G401 (cell line): ENCODE measurements at places on chromosomes 2 and 18.

DNA sequence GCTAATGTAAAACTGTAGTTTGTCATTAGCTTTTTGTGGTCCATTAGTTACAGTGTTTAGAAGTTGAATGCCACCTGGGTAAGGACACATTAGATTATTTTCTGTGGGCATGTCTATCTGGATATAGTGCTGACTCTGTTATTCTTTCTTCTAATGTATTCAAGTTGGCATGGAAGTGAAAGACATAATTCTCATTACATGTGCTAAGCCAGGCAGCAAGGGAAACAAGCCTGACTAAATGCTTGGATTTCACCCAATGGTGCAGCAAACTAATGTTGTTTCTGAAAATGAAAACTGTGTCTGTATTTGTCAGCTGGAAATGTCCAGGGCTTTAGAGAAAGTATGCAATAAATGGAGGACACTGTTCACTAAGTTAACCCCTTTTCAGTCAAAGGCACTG, 100.7 kb downstream of the NUP35 start:
- no peak for DNase-seq

DNA sequence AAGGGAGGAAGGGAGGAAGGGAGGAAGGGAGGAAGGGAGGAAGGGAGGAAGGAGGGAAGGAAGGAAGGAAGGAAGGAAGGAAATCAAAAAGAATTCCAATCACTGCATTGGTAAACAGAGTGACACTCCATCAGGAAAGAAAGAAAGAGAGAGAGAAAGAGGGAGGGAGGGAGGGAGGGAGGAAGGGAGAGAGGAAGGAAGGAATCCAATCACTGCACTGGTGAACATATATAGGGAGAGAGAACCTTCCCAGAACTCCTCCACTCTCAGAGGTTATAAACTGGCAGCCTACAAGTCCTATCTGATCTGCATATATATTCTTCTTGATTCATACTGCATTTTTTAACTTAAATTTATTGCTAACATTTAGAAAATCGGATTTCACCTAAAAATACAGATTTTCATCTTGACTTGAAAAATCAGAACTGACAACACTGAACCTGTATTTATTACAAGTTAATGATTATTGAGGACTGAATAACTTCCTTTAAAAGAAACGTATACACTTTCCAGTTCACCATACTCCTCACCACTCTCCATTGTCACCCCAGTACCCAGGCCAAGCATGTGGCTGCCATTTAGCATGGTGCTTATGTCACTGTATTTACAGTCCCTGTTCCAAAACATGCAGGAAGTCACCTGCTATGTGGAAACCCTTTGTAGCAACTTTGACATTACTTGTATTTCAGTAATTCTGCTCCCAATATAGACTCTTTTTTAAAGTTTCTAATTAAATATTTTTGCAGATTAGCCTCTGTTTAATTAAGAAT, 83.5 kb downstream of the ANTXR1 start:
- DNase-seq: no peak

- no peak for DNase-seq
These were observed 63.7 kb downstream of the IL1R2 start for GRCh38 chr2:102055346-102055990.

DNA sequence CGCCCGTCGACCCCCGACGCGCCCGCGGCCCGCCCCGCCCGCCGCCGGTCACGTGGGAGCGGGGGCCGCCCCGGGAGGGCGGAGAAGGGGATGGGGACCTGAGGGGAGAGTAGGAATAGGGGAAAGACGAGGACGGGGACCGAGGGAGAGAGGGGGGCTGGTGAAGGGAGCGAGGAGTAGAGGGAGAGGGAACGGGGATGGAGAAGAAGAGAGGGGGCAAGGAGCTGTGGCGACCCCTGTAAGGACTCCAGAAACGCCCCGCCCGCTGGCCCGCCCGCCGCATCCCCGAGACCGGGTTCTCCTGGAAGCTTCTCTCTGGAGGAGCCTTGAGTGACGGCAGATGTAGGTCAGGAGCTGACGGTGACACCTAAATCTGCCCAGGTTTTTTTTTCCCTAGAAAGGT, 615 bp downstream of the ADNP2 start:
- DNase-seq: peak; percentile 54

- no peak for DNase-seq
These were observed 276.4 kb upstream of the HS6ST1 start for GRCh38 chr2:128594953-128595677.
